ENCODE measurements at places on chromosomes 5 and 9.
A peak's percentile ranks its signal among the peaks of the same experiment; 100 is the strongest.

GRCh38 chr5:176733406-176734262 is 76.7 kb upstream of the UNC5A start:
- DNase-seq = no peak

- DNase-seq = no peak
These were observed 202.1 kb downstream of the FBXL7 start for GRCh38 chr5:15702102-15702501.

GRCh38 chr5:89080467-89081116 is 197.6 kb upstream of the MEF2C start:
- no peak for DNase-seq

DNA sequence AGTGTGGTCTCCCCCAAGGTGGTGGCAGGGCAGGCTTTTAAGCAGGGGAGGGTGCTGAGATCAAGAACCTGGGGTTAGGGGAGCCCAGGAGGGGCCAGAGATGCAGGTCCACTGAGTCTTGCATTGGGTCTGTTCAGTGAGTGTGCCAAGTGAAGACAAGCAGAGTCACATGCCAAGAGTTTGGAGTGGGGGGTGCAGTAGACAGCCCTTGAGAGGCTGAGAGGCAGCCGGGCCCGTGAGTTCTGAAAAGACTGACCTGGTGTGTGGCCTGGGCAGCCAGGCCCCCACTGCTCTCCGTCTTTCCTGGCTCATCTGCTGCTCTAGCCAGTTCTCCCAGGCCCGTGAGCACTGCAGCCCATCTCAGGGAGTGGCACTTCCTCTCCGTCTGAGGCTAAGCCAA is 120.0 kb downstream of the DAB2IP start:
- no peak for DNase-seq

DNA sequence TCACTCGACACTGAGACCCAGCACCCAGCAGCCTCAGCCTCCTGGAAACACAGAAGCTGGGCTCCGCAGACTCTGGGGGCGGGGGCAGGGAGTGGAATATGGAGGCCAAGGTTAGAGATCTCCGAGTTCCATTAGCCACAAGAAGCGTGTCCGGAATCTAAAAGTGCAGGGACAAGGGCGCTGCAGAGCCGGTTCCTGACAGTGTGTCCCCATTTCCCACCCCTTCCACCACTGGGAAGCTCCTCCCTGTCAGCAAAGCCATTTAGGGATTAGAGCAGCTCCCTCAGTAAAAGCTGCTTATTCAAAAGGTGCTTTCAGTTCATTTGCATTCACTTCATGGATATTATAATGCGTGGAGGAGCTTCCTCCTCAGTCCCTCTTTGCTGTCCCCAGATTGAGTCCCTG is 74.1 kb upstream of the HSPA9 start:
- DNase-seq = peak; percentile 14

- no peak for DNase-seq
These were observed 38.8 kb upstream of the PWWP2A start for GRCh38 chr5:160158087-160158486.

- DNase-seq = no peak
These were observed 117.1 kb downstream of the ICE1 start for GRCh38 chr5:5539590-5539989.

- DNase-seq = no peak
These were observed 13.1 kb downstream of the QRFP start for GRCh38 chr9:130883479-130883878.

GRCh38 chr5:170488570-170488969 is 15.2 kb upstream of the KCNIP1 start:
- no peak for DNase-seq

- no peak for DNase-seq
These were observed 30.3 kb downstream of the ANGPTL2 start for GRCh38 chr9:127092041-127092608.
